ENCODE measurements at places on chromosomes 16 and 17.

DNA sequence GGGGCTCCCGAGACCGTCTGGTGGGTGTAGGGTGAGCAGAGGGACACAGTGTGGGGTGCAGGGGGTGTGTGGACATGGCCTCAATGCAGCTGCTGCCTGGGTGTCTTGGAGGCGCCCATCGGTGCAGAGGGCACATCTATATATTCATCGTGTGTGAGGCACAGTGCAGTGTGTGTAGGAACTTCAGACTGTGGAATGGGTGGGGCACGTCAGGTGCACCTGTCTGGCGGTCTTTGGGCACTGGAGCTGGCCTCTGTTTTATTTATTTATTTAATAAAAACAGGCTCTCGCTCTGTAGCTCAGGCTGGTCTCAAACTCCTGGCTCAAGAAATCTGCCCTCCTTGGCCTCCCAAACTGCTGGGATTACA, 16.8 kb downstream of the LASP1 start:
- no peak overlapping the region for H3K4me3 ChIP-seq
- H3K27ac ChIP-seq: no peak overlapping the region
- no peaks in the 10 kb centered on the region for H3K4me1 ChIP-seq
- DNase-seq: no peak

GRCh38 chr16:73616166-73616753, 568.3 kb upstream of the ZFHX3 start:
- H3K4me3 ChIP-seq: no peak overlapping the region
- H3K27me3 ChIP-seq: peaks cover 15% of the 10 kb centered on the region
- no peak for DNase-seq
- no peaks in the 10 kb centered on the region for H3K36me3 ChIP-seq
- H3K4me1 ChIP-seq: no peaks in the 10 kb centered on the region
- H3K27ac ChIP-seq: no peak overlapping the region

- H3K4me1 ChIP-seq: 0 out of 2 replicates have a peak, but pooled peaks cover 1% of the 10 kb centered on the region
- H3K27me3 ChIP-seq: no peaks in the 10 kb centered on the region
- no peak overlapping the region for H3K4me3 ChIP-seq
- peaks cover 20% of the 10 kb centered on the region for H3K36me3 ChIP-seq
These were observed 16.4 kb downstream of the CDK5RAP3 start for GRCh38 chr17:47987240-47987835.

DNA sequence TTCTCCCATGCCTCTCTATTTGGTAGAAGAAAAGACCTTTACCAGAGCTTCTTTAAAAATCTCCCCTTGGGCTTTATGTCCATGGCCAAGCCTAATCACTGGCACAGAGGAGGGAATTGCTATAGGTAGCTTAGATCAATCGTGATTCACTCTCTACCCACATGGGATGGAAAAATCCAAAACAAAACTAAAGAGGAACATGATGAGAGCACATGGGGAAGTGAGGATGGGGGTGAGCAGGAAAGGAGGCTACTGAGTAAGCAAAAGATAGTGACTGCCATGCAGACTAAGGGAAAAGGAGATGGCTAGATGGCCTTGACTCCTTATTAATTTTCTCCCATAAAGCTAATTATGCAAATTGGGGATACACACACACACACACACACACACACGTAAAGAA, 201.2 kb downstream of the HS3ST3A1 start:
- H3K27me3 ChIP-seq: no peaks in the 10 kb centered on the region
- no peak for DNase-seq
- H3K27ac ChIP-seq: no peak overlapping the region
- no peaks in the 10 kb centered on the region for H3K36me3 ChIP-seq
- no peak overlapping the region for H3K4me3 ChIP-seq

DNA sequence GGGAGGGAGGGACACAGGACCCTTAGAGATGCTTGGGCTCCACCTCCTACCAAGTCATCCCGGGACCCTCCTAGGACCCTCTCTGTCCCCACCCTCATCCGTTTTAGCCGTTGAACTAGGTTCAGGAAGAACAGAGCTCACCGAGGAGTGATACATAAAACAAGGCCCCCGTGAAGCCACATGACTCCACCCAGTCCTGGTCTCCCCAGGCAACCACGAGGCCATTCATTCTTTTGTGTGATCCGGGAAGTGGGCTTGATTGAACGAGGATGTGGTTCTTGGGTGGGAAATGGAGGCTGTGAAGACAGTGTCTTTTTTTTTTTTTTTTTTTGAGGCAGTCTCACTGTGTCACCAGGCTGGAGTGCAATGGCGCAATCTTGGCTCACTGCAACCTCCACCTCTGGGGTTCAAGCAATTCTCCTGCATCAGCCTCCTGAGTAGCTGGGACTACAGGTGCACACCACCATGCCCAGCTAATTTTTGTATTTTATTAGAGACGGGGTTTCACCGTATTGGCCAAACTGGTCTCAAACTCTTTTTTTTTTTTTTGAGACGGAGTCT, 14.8 kb downstream of the TRARG1 start:
- peak; percentile 95 for DNase-seq
- H3K4me3 ChIP-seq: no peak overlapping the region
- no peaks in the 10 kb centered on the region for H3K27me3 ChIP-seq
- peak overlapping the region; percentile 71 for H3K27ac ChIP-seq
- no peaks in the 10 kb centered on the region for H3K36me3 ChIP-seq
- peaks cover 24% of the 10 kb centered on the region for H3K4me1 ChIP-seq
